Right lobe of liver (tissue), 6 donors: ENCODE measurements at places on chromosomes 16 and 17.

DNA sequence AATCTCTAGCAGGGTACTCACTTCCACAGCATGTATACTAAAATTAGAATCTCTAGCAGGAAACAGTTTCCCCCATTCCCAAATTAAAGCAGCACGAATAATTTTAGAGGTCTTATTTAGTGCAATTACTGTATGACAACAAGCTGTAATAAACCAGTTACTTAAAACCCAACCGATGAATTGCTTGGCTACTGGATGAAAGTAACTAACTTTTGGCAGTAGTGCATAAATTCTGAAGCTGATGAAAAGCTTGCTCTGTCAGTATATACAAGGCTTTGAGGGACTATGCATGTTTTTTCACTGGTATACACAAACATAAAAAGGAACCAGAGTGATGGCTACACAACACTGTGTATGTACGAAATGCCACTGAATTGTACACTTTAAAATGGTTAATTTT is 89.4 kb downstream of the CFDP1 start:
- DNase-seq: no peak

DNA sequence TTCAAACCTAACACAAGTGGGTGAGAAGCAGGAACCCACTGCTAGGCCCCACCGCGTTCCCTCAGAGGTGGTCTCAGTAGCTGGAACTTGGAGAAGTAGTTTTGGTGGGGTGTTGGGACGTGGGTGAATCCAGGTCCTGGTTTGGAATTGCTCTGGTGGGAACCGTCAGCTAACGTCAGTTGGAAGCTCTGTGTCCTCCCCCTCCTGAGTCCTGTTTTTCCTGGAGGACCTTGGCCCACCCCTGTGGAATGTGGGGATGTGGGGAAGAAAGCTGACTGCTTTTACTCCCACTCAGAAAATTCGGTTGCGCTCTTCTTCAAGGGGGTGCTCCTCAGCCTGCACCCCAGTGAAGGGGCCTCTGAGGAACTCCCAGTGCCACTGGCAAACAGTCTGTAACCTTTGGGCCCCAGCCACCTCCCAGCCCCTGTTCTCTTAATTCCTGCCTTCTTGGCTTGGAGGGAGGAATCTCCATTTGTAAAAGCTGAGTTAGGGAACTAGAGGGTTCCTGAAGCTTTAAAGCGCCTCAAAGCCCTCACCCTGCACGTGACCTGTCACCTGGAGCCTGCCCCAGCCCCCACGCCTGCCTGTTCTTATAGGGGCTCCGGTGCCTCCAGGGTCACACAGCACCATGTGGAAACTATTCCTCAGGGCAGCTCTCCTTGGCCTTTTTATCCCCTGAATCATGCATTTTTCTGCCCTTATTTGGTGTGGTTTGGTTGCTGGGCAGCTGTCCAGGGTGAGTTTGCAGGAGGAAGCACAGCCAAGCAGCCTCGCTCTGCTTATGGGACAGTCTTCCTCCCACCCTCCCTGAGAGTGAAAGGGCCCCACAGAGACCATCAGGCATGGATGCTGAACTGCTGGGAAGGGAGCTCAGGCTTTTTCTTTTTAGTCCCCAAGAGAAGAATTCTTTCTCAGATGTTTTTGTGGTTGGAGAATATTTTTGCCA is 16.2 kb upstream of the NAGLU start:
- peak; percentile 89 for DNase-seq

DNA sequence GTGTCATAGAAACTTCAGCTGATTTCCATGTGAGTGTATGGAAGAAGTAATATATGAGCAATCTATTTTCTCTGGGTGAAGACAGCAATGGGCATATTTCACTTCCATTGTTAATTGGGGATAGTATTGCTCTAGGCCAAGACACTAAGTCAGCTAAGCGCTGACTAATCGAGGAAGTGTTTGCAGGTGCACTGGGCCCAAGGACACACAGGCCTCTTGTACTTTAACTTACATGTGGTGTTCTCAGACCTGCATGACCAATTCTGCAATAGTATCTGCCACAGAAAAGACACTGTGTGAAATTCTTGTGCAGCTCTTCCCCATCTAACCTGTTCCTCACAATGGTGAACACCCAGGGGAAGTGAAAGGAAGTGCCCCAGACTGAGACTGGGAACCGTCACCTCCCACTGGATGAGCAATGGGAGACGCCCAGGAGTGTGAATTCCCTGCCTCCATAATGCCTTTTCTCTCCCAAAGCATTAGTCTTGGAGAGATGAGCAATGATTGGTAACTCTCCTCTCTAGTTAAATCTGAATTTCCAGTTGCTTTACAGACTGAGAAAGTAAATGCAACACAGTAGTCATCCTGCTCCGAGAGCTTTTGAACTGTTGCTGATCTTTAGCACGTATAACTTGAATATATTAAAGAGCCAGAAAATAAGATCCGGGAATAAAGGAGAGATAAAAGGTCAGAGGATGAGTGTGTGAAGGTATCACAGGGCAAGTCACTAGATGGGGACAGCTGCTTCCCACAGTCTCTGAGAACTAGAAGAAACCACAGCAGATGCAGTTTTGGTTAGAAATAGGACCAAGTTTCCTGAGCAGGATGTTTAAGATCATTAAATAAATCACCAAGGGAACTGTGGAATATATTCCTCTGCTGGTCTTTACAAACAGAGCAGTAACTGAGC is 82.6 kb downstream of the CDK5R1 start:
- no peak for DNase-seq

DNA sequence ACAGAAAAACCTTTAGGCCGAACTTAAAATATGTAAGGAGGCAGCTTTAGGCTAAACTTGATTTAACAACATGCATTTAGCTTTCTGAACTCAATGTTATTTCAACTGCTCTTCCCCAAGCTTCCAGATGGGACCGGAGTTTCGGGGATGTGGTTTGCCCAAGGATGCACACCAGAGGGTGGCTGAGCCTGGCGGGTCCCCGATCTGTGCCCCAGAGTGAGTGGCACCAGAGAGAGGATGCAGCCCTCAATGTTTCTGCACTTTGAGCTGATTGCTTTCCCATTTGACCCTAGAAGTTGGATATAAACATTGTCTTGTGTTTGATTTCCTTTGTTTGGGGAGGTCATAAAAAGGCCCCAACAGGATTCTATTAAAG is 348.0 kb upstream of the TNRC6C start:
- no peak for DNase-seq

DNA sequence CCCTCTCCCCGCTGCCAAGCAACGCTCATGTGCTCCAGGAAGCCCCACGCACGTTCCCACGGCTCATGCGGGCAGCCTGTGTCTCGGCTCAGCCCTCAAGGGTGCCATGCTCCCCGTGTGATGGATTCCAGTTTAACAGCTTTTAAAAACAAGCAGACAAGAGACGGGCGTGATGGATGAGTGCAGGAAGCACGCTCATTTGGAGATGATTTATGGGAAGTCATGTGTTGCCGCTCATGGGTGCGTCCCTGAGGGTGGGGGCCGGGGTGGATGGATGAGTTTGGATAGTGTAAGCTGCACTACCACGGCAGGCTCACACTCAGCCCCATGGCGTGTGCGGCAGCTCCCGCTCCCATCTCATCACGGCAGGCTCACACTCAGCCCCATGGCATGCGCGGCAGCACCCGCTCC is 132.8 kb downstream of the RBFOX3 start:
- DNase-seq: no peak

DNA sequence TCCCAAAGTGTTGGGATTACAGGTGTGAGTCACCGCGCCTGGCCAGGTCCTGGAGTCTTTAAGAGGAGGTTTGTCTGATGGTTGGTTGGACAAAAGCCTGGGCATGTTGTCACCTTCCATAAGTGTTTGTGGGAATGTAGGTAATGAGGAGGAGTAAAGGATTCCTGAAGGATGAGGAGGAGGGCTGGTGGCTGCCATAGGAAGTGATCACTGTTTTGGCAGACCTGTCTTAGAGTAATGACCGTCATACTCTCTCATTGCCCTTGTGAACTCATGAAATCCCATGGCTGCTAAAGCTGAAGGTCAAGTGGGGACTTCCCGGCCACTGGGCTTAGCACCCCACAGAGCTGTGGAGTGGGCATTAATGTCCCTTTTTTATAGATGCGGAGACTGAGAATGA is 40.5 kb downstream of the TENT4B start:
- DNase-seq: no peak

GRCh38 chr17:60506312-60506711 is 19.7 kb downstream of the APPBP2 start:
- DNase-seq: no peak

DNA sequence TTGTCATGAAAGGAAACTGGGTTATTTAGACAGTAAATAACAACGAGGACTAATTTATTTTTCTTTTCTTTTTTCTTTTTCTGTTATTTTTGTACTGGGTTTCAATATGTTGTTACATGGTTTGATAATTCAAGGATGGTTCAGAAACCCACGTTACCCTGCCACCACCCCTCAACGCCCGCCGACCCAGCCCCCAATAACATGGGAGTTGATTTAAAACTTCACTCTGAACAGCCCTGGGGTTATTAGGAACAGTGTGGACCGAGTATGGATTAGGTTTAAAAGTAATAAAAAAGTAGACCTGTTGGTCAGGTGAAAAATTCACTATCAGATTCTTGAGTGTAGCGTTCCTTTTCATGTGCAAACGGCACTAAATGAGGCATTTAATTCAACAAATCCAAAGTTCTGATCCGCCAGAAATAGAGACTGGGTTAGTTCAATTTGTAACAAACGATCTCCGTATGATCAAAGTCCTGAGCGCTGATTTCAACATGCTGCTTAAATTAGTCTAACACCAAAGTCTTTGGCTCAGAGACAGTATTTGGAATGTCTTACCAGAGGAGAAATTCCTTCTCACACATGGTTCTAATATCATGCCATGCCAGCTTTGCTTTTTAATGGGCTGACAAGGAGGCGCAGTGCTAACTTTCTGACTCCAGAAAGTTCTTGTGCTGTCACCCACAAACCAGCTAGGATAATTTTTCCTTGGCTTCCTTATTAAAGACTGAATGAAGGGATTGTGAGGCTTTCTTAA is 173.1 kb upstream of the IRX3 start:
- DNase-seq: no peak

DNA sequence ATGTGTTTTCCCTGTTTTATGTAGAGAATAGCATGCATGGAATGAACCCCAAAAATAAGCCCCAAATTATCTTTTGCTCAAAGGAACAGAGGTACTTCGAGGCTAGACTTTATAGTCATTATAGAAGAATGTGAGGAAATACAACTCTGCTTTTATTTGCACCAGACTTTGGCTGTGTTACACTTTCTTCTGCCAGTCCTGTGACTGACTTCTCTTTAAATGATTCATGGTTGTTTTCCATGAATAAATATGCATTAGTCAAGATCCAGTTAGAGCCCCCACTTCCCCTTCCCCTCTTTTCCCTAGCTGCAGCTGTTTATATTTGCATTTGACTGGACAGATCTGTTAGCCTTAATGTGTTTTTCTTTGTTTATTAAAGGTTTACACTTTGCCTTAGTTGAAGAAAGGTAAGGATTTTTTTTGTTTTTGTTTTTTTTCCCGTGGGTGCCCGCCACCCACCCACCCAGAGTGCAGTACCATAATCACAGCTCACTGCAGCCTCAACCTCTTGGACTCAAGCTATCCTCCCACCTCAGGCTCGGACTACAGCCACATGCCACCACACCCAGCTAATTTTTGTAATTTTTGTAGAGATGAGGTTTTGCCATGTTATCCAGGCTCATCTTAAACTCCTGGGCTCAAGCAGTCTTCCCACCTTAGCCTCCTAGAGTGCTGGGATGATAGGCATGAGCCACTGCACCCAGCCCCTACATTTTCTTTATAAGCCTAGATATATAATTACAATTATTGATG is 152.6 kb downstream of the CYB561 start:
- no peak for DNase-seq

- DNase-seq: peak; percentile 29
Measured at GRCh38 chr16:70678898-70679670, 6.8 kb downstream of the MTSS2 start.

GRCh38 chr16:77359065-77359502 is 75.8 kb downstream of the ADAMTS18 start:
- no peak for DNase-seq
